ENCODE measurements at places on chromosomes 1 and 21.

DNA sequence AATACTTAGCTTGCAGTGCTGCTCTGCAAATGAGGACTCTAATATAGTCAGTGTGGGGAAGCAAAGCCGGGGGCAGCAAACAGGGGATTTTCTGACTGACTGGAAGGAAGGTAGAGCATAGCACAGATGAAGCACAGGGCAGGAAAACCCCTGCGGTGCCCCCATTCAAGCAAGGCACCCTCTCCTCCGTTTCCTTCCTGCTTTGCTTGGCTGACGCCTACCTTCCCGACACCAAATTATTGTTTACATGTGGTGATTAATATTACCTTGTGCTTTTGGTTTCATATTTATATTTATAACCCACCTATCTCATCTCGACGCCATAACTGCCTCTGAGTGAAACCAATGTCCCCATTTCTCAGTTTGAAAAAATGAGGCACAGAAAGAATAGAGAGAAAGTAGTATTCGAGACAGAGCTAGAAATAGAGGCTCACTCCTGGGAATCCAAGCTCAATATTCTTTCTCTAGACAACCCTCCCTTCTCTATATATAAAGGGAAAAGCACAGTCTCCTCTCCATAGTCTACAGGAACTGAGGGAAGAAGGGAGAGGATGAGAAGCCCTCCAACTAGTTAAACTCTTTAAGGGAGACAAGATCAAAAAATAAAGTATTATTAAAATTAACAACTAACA, 41.3 kb downstream of the PIK3C2B start:
- DNase-seq = peak; percentile 39

GRCh38 chr21:39483917-39484316, 32.1 kb downstream of the SH3BGR start:
- DNase-seq = no peak

DNA sequence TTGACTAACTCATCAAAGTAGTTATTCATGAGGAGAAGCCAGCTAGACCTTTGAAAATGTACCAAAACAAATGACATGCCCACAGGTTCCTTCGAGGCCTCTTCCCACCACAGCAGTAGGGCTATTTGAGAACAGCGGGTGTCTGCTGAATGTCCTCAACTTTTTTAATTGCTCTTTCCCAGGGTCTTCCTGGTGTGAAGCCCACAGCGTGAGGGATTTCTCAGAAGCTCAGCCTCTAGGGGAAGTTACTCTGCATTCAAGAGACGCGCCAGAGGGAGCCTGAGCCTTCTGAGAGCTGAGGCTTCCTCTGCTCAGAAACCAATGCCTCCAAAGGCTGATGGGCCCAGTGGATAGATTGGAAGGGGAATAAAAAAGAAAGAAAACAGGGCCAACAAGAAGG, 153.6 kb downstream of the OLFM3 start:
- DNase-seq = no peak

GRCh38 chr1:217063172-217063908, 340.1 kb upstream of the ESRRG start:
- no peak for DNase-seq

- DNase-seq = no peak
Observed at GRCh38 chr1:82777240-82777639, 976.5 kb downstream of the ADGRL2 start.

DNA sequence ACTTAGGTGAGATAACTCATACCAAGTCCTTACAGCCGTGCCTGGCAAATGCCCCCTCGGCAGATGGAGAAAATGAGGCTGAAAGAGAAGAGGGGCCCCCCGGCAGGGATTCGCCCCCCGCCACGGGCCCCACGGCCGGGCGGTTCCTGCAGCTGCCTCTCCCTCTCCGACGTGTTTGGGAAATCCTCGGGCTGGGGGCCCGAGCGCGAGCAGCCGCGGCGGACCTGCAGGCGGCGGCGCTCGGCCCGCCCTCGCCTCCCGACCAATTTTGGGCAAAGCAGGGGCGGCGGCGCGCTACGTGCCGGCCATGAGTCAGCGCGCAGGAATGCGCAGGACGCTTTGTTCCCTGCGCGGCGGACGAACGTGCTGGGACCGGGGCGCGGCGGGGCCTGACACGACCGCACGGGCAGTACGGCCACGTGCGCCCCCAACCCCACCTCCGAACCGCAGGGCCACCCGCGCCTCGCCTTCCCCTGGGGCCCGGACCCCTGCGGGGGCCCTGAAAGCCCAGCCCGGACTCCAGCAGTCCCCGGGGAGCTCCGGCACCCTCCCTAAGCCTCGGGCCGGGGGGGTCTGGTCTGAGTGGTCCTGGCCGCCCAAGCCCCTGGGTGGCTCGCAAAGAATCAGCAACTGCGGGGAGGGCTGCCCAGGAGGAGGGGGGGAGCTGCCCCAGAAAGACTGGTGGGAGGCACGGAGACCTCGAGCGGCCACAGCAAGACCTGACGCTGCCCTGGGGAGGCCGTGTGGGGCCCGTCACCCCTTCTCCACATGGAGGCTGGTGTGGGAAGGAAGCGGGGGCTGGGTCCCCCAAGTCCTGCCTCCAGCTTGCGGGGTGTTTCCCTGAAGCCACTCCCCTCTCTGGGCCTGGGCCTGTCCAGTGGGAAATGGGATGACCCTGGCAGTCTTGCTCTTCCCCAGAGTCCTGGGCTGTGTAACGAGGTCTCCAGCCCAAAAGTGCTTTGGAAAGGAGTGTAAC, 11.9 kb upstream of the EDN2 start:
- DNase-seq = no peak

GRCh38 chr1:14615549-14616218, 17.2 kb downstream of the KAZN start:
- no peak for DNase-seq

- no peak for DNase-seq
Observed at GRCh38 chr1:23825762-23826522, 713 bp upstream of the HMGCL start.

DNA sequence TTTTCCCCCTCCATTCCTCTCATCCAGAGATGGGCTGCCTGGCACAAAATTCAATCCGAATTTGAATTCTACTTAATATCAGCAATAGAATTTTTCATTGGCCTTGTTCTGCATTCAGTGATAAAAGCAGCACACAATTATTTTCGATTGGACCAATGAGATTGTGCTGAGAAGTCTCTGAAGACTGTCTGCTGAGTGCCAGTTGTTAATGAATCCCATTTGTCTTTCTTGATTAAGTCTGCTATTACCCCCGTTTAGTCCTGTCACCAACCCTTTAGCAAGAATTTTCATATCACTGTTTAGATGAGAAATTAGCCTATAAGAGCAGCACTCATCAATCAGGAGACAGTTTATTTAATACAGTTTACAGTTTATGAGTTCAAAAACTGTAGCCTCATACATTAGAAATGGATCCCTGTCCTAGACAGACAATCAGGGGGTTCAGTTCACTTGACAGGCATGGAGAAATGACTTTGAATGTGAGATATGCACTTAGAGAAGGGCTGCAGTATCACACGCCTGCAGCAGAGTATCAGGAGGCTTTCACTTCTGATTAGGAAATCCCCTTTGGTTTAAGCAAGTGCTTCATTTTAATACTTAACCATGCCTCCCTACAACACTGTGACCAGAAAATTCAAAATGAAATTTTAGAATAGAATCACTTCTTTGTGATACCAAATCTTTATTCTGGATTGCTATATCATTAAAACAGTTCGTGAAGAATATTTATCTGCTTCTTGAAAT, 304.7 kb upstream of the PTBP2 start:
- no peak for DNase-seq

DNA sequence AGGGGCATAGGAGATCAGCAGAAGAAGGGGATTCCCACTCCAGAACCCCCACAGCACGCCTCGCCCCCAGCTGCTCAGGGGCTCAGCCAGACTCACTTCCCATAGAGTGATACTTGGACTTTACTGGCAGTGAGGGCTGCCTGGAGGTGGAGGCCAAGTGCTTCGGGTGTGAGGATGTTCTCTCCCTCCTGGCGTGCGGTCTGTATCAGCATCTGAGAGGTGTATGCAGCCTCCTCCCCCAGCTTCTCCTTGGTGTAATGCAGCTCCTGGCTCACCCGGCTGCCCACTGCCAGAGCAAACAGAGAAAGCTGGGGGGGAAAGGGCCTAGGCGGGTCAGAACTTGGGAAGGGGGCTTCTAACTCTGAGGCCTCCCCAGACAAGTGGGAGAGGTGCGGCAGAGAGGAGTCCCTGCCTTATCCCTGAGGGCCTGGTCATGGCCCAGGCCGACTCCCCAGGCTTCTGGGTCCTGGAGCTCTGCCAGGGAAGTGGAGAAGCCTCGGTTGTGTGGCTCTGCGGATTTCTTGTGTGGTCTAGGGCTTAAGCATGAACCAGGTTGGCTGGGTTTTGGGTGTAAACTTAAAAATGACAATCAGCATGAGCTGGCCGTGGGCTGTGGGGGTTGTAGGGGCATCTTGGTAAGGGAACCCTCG, 10.9 kb downstream of the PTCH2 start:
- DNase-seq = no peak

- DNase-seq = no peak
Observed at GRCh38 chr1:98454666-98455065, 206.9 kb upstream of the SNX7 start.

- no peak for DNase-seq
Observed at GRCh38 chr1:117215733-117216462, 5.2 kb upstream of the VTCN1 start.

DNA sequence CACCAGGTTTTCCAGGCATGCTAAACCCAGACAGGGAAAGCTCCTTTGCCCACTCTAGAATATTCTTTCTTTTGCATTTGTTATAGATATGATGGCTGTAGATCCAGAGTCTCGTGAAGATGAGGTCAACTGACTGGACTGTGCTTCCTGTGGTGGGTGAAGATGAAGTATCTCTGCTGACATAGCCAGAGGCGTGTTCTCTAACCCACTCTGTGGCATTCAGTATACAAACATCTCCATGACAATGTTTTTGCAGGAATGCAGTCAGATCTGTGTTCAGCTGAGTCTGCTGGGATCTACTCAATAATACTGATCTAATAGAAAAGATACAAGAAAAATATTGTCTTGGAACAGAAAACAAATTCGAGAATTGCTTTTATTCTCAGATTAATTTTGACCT, 11.3 kb downstream of the RWDD2B start:
- DNase-seq = no peak

DNA sequence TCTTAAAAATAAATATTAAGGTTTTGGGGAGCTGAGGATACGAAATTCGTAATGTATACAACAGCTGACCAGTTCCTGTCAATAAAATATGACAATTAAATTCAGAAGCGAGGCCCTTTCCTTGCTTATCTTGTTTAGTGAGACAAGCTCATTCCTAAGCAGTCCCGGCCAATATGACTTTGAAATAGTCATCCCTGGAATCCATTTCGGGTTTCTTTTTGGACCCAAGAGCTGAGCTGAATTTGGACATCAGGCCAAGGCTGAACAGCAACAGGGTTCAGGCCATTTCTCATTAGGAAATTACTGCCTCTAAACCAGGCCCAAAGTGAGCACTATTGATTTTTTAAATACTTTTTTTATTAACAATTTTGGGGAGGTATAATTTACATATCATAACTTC, 17.3 kb upstream of the FMN2 start:
- DNase-seq = no peak

GRCh38 chr1:64676386-64676785, 68.5 kb upstream of the RAVER2 start:
- no peak for DNase-seq

GRCh38 chr1:38657207-38657840, 202.2 kb downstream of the RRAGC start:
- DNase-seq = no peak

GRCh38 chr1:4976859-4977440, 322.5 kb downstream of the AJAP1 start:
- no peak for DNase-seq

GRCh38 chr21:36135391-36136102, 668 bp downstream of the CBR3 start:
- no peak for DNase-seq

DNA sequence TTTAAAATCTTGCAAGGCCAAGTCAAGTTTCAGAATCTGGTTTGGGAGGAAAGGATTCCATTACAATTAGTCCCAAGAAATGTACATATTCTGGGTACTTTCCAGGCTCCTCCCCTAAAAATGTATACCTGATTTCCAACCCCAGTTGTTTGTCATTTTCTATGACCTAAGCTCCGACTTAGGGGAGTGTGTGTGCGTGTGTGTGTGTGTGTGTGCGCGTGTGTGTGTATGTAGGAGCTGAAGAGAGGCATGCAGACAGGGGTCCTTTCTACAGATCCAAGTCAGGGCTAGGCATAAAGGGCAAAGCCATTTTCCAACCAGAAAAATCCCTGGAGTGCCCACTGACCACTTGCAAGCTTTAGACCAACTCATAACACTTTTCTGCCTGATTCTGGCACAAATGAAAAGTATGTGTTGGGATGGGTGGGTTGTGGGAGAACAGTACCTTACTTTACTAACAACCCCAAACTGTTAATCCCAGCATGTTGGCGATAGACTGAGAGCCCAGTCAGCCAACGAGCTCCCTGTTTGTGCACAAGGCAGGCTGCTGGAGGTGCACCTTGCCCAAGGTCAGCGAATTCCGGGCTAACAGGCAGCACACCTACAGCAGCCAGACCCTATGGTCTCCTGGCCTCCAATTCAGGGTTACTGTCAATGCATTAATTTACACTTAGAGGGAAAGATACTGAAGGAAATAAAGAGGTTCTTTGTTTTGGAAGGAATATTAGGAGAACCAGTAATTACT, 1.7 kb downstream of the TRABD2B start:
- DNase-seq = no peak

DNA sequence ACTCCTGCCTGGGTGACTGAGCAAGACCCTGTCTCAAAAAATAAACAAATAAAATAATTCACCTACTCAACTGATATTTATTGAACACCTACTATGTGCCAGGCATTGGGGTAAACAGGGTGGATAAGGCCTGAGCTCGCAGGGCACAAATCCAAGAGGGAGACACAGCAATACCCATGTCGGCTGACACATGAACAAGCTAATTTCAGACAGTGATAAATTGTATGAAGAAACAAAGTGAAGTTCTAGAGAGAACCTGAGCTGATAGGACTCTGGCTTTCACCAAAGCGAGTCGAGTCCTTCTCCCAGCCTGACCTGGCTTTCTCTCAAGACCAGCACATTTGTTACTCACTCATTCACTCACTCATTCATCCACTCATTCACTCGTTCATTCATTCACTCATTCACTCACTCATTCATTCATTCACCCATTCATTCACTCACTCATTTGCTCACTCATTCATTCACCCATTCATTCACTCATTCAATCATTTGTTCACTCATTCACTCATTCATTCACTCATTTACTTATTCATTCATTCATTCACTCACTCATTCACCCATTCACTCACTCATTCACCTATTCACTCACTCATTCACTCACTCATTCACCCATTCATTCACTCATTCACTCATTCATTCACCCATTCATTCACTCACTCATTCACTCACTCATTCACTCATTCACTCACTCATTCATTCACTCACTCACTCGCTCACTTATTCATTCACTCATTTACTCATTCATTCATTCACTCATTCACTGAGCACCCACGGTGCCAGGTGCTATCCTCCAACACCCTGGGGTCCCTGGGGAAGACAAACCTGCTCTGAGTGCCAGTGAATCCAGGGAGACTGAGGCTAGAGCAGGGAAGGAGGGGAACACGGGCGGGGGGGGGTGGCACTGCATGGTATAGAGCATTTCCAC, 37.4 kb upstream of the CASZ1 start:
- no peak for DNase-seq

GRCh38 chr1:48726557-48727215, 50.0 kb downstream of the BEND5 start:
- DNase-seq = no peak

GRCh38 chr1:90472775-90473174, 244.3 kb downstream of the BARHL2 start:
- no peak for DNase-seq
